PC-9 (cell line): ENCODE measurements at places on chromosomes 2 and 18. TPM values are rescaled to one million over a fixed set of nuclear protein-coding genes. Genes with fewer than 3 reads are reported as not detected.

SAG gene
- total RNA-seq, result not detected in 2 replicates

RAX gene
- not detected in 2 replicates for total RNA-seq

- peak; percentile 86 for DNase-seq
Observed at GRCh38 chr2:162343824-162344616, at the start of gene GCA. Gene GCA, plus strand, starts transcription at chr2:162344132. Its CDS starts 117 bp downstream, at chr2:162344249.

DNA sequence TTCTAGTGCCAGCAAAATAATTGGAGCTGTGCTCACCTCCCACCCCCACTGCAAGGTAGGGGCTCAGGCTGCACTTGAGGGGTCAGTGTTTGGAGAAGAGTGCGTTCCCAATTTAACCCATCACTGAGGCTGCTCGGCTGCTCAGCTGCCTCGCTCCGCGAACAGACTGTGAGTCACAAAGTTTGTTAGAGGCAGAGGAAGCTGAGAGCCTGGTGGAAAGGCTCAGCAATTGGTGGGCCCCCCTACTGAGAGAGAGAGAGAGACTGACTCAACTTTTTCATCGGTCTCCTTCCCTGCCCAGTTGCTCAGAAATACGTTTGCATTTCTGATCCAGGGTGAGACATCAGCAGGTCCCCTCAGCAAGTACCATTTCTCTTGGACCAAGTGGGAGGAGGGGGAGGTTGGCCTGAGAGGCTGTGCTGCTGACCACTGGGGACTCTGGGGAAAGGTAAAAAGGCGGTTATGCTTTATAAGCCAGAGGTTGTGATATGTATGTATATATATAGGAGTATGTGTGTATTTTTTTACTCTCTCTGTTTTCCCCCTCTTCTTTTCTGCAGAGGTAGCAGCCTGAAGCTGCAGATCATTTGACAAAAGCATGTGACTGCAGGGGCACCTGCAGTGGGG, 1.5 kb downstream of the EFR3B start:
- no peak for DNase-seq
